ENCODE measurements at places on chromosomes 1 and 21.

DNA sequence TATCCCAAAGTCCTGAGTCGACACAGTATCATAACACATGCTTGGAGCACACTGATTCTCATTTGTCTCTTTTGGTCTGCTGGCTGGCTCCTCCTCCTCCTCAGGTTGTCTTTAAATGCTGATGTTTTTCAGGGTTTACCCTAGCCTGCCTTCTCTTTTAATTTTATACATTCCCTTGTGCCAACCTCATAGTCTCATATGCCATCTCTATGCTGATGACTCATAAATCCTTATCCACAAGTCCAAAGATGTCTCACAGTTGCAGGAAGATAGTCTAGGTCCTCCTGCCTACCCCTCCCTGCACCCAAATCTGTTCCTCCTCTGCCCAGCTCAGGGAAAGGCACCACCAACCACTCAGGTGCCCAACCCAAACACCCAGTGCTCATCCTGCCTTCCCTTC is 108.3 kb downstream of the SIPA1L2 start:
- no peak for DNase-seq

- DNase-seq = no peak
These were observed 9.7 kb upstream of the UMODL1 start for GRCh38 chr21:42061195-42061985.

GRCh38 chr1:12539705-12540579 is 78.1 kb downstream of the DHRS3 start:
- DNase-seq = no peak

DNA sequence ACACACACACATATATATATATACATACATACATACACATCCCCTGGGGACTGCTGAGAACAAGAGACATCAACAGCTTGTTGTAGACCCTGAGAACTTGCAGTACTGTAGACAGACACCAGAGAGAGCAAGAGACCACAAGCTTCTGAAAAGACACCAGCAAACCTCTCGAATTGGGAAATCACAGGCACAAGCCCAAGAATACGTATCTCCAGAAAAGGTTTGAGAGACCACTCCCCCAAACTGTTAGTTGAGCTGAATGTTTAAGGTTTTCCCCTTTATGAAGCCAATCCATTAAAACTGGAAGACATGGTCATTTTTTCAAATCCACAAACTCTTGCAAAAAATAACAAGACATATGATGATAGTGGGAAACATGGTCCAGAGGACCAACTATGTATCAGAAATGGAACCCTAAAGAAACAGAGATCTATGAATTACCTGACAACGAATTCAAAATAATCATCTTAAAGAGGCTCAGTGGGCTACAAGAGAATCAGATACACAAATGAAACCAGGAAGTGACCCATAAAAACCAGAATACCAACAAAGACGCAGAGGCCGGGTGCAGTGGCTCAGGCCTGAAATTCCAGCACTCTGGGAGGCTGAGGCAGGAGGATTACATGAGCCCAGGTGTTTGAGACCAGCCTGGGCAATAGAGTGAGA is 45.1 kb downstream of the SLC2A1 start:
- no peak for DNase-seq

DNA sequence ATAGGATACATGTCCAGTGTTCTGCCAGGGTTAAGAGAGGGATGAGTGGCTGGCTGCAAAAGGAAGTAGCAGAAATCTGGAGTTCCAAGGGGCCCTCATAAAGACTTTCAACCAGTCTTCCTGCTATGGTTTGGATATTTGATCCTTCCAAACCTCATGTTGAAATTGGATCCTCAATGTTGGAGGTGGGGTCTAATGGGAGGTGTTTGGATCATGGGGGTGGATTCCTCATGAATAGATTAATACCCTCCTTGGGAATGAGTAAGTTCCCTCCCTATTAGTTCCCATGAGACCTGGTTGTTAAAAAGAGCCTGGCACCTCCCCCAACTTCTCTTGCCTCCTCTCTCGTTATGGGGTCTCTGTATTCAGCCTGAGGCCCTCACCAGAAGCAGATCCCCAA is 10.1 kb upstream of the GNG12 start:
- no peak for DNase-seq

- DNase-seq = no peak
These were observed 145.1 kb downstream of the NPHP4 start for GRCh38 chr1:5847013-5847659.

GRCh38 chr1:114660238-114660637 is 9.6 kb downstream of the DENND2C start:
- DNase-seq = no peak

GRCh38 chr1:172517081-172517480 is 15.9 kb upstream of the SUCO start:
- DNase-seq = no peak

- no peak for DNase-seq
These were observed 4.2 kb downstream of the FMO1 start for GRCh38 chr1:171252482-171252881.

DNA sequence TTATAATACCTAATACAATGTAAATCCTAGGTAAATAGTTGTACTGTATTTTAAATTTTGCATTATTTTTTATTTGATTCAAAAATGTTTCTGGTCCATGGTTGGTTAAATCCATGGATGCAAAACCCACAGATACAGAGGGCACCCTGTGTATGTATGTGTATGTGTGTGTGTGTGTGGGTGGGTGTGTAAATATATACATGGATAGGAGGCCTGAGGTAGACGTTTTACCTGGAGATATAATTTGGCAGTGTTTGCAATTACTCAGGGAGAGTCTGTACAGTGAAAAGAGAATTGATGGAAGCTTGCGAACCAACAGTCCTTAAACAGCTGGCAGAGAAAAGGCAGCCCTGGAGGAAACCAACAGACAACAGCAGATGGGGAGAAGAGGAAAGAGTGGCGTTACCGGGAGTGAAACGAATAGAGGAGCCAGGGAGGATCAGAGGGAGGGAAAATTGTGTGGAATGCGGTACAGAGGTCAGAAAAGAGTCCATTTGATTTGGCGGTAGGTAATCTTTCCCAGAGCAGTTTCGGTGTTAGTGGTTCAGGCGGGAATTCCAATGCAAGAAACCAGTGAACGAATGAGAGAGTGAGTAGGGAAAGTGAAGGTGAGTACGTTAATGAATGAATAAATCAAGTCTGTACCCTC is 47.9 kb upstream of the NBL1 start:
- no peak for DNase-seq

Data from stimulated activated CD4-positive, alpha-beta T cell treated with anti-CD3 and anti-CD28 coated beads, TNF-alpha, amount 100 ng/mL, for 4 hours (primary cell).